Frontal cortex (tissue), 4 donors: ENCODE measurements at places on chromosomes 16 and 17. TPM values are rescaled to one million over a fixed set of nuclear protein-coding genes. Genes with fewer than 3 reads are reported as not detected.

KRT13 gene
- not detected for total RNA-seq

NPIPA3 gene
- total RNA-seq: 0.41 TPM

DBNDD1 gene
- total RNA-seq: 10.6 TPM

SOX15 gene
- 1.2 TPM for total RNA-seq

TPSD1 gene
- total RNA-seq: not detected

CNTNAP4 gene
- total RNA-seq: 32.6 TPM

SERPINF2 gene
- not detected for total RNA-seq

KRT33B gene
- not detected for total RNA-seq

CCDC144A gene
- total RNA-seq: 48.5 TPM

C17orf50 gene
- total RNA-seq: 0.41 TPM

C16orf95 gene
- total RNA-seq: 2.4 TPM

PRSS22 gene
- total RNA-seq: not detected

NGFR gene
- 3.3 TPM for total RNA-seq
